ENCODE measurements at places on chromosomes 3 and 15.

DNA sequence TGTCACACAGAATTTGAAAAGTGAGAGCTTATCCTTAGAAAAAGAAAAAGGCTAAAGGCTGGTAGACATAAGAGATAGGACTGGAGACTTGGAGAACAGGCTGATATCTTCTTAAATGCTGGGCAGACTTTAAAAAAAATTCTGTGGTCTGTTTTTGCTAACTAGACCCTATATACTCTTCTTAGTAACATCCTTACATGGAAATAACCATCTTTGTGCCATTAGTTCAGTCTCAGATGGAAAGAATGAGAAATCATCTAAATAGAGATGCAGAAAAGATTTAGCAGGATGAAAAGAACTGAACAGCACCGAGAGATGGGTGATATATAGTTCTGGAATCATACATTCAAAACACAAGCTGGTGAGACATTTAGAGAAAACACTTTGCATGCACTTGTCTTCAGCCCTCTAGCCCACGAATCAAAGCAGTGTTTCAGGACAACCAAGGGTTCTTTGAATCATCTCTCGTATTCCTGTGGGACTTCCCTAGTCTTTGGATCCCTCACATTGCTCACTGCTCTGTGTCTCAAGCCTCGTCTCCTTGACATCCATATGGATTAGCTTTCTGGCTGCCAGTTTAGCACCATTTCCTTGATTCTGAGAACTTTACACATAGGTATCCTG is 93.0 kb upstream of the LYSMD4 start:
- no peak for DNase-seq

DNA sequence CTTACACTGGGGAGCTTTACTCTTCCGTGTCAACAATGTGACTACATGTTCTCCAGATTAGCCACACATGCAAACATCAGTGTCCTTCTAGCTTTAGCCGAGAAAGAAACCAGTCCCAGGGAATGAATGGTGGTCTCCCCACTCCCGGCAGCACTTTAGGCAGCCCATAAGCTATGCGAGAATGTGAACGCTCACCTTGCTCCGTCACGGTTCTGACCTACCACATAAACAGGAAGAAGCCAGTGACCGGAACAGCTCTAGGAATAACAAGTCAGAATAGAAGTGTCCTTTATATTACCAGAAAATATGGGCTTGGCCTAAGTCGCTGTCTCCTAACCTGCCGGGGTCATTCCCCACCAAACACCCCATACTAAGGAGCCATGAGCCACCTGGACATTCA is 98.0 kb upstream of the ABHD17C start:
- no peak for DNase-seq

DNA sequence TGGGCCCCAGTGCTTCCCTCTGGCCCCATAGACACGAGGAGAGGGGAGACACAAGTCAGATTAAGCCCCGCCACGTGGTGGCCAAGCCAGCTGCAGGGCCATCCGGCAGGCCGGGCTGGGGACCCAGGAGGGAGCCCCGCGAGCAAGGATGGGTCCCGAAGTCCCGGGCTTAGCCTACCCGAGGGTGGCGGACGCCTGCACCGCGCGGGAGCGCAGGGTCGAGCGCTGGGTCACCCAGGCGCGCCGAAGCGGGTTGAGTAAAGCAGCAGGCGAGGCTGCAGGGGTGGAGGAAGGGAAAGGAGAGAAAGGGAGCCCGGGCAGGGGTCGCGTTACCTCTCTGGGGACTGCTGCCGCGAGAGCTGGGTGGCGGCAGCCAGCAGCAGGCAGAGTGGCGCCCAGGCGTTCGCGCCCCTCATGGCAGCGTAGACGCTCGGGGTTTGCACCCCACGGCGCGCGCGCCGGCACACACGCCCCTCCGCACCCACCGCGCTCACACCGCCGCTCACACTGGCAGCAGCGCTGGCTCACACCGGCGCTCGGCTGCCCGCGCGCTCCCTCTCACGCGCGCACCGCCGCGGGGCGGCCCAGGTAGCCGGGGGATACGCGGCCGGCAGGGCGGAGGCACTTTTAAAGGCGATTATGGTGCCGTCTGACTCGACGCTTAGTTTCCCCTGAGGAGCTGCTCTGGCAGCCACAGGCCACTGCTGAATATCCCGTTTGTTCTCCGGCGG is at the start of gene PCOLCE2:
Gene PCOLCE2, minus strand, starts transcription at position 603 of the 731 bp plus-strand sequence. Its CDS starts 187 bp downstream, at position 416.
- DNase-seq: peak; percentile 24

- no peak for DNase-seq
These were observed 209.0 kb downstream of the ARRDC4 start for GRCh38 chr15:98169551-98169950.

GRCh38 chr3:190862209-190863118 is at the start of gene GMNC:
Gene GMNC (minus strand): TSS chr3:190862694. CDS start chr3:190862615, 79 bp downstream.
- peak; percentile 41 for DNase-seq

Data from activated CD8-positive, alpha-beta T cell treated with anti-CD3 and anti-CD28 coated beads, Interleukin-2, amount 10 ng/mL, durations not matched to agents 7 days and 5 days (primary cell).